NCI-H2171 treated with DMSO at 0.1 percent for 48 hours (cell line): ENCODE measurements at places on chromosomes 5 and 9.

GRCh38 chr9:93126151-93126781 is 7.8 kb downstream of the NINJ1 start:
- DNase-seq, result peak; percentile 19

DNA sequence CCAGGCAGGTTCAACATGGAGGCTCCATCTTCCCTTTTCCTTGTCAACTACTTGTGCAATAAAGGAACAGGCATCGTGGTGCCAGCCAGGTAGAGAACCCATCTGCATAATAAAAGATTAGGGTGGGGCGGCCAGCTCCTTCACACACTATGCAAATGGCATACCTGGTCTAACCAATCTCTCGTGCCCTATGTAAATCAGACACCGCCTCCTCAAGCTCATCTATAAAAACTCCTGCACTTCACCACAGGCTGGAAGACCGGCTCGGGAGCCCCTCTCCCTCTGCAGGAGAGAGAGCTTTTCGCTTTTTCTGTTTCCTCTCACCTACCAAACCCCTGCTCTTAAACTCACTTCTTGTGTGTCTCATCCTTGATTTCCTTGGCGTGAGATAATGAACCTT is 244.3 kb upstream of the PUM3 start:
- DNase-seq, result peak; percentile 42

DNA sequence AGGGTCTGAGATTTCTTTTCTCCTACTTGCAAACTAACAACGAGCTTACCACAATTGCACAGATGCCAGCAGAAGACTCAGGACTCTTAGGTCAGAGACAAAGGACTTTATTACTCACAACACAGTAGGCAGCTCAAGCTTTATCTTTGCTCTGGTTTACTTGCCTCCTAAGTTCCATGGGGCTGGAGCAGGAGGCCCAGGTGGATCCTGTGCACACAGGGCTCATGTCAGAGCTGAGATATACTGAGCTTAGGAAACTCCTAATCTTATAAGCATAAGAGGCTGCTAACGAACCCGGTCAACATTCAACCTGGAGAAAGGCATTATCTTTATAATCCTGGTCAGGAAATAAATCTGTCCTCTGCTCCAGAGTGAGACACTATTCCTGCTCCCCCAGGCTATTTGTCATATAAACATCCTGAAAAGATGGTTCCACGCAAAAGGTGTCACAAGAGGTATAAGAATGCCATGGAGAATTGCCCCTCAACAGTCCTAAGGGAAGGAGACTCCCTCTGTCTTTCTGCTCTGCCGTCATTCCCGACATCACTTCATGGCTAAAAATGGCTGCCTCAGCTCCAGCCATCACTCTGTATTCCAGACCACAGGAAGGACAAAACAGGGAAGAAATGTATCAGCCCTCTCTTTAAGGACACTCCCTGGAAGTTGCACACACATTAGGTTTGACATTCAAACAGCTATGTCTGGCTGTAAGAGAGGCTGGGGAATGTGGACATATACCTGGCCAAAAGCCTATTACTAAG is 16.2 kb downstream of the DUSP1 start:
- DNase-seq, result no peak

DNA sequence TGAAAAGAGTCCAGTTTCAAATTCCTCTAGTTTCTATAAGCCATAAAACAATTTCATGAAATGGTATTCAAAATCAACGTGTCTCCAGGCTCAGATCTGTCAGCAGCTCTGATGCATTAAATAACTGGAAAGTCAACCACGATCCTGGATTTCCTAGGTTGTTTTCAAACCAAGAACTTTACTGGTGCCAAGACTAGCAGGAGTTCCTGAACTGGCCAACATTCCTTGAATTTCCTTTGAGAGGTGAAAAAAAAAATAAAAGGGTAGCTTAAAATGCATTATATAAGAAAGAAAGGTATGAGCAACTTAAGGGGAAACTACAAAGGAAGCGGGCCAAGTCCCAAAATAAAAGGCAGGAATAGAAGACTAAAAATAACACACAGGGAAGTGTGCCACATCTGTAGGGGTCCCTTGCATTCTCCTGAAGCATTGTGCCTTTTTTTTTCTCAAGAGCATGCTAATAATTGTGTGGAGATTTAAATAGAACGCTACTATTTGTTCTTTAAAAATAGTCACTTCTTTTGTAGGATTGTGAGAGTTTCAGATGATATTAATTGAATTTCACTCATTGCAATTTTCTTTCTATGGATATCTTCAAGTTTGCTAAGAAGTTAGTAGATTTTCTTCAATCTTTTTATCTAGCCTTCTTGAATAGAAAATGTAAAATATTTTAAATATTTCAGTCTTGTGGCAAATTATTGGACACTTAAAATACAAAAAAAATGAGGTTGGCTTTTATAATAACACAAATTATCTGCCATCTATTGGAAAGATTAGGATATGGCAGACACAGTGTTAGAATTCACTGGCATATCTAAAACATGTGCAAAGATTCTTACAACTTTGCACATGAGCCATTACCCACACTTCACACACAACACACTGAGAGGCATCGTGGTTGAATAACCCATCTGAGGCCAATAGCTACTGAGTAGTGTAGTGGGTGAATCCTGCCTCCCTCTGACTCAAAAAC is 15.3 kb downstream of the ESM1 start:
- no peak for DNase-seq

DNA sequence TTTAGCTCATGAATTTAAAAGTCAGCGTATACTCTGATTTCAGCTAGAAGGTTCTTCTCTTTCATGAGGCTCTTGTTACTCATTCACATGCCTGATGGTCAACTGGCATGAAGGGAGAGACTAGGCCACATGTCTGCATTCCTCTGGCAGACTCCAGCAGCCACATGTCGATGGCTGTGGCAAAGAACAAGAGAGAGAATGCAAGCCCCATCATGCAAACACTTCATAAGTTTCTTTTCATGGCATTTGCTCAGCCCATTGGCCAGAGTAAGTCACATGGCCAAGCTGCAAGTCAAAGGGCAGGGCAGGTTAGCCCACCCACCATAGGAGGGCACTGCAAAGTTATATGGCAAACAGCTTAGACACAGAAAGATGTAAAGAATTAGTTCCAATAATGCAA is 5.4 kb downstream of the KCNV2 start:
- peak; percentile 30 for DNase-seq

DNA sequence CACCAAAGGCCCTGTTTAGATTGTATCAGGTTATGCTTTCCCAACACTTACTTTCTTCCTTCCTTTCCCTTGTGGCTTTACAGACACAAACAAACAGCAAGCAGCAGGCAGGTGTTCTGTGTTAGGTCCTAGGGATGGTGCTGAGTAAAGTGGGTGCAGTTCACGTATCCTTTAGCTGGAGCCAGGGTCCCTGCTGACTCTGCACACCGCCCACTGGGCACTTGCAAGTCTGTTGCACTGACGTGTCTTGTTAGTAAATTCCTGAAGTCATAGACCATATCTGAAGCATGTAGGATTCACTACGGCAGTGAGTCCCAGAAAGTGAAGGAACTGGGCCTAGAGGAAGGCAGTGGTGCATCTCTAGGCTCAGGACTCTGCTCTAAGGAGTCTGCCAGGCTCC is 96.5 kb downstream of the DAPK1 start:
- no peak for DNase-seq

- DNase-seq, result no peak
Observed at GRCh38 chr5:59587489-59588337, 305.8 kb downstream of the PDE4D start.

GRCh38 chr5:55601204-55601618 is 66.4 kb upstream of the PLPP1 start:
- no peak for DNase-seq

DNA sequence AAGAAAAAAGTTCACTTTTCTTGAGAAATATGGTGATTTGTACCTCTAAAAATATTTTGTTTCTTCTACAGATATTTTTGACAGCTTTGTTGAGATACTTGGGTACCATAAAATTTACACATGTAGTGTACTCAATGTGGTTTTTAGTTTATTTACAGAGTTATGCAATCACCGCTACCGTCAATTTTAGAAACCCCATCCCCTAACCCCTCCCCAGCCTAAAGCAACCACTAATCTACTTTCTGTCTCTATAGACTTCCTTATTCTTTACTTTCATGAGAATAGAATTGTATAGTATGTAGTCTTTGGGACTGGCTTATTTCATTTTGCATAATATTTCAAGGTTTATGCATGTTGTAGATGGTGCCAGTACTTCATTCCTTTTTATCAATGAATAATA is 45.0 kb upstream of the TDRD7 start:
- no peak for DNase-seq

DNA sequence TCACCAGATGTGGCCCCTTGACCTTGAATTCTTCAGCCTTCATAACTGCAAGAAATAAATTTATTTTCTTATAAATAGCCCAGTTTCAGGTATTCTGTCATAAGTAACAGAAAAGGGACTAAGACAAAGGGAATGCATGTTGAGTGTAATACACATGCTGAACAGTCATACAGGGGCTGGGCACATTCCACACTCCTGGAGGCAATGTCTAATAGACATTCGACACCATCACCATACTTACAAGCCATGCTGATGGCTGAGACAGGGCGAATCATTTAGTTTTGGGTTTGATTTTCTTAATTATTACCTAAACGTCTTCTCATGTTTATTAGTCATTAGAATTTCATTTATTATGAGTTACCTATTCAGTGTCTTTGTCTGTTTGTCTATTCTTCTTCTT is 68.5 kb downstream of the TENT4A start:
- no peak for DNase-seq

DNA sequence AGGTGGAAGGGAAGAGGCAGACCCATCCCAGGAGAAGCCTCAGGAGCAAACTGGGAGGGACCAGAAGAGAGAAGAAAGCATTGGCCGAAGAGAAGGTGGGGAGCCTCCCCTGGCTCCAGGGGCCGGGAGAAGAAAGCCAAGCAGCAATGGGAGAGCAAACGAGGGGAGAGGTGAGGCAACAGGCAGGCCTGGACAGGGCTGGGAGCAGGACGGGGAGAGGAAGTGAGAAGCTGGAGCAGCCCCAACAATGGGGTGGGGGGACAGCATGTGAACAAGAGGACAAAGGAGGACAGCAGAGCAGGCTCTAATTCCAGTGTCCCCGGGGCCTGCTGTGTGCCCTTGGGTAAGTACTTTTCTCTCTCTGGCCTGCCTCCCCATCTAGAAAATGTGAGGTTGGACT is 115.3 kb downstream of the PSD2 start:
- DNase-seq, result no peak

DNA sequence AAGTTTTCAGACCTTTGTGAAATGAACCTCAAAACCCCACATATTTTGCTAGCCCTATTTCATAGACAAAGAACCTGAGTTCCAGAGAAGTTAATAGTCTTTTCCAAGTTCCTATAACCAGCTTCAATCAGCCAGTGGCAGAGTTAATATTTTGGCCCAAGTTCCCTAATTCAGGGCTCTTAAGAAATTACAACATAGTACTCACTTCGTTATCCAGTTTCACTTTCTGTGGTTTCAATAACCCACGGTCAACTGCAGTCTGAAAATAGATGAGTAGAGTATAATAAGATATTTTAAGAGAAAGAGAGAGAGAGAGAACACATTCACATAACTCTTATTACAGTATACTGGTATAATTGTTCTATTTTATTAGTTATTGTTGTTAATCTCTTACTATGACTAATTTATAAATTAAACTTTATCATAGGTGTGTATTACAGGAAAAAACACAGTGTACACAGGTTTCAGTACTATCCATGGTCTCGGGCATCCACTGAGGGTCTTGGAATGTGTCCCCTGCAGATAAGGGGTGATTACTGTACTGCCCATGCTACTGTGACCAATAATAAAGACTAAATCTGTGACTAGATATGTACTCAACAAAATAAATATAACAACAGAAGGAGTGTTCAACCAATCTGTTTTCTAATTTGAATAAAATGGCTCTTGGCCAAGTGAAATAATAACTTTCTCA is 9.3 kb upstream of the MYOT start:
- no peak for DNase-seq

DNA sequence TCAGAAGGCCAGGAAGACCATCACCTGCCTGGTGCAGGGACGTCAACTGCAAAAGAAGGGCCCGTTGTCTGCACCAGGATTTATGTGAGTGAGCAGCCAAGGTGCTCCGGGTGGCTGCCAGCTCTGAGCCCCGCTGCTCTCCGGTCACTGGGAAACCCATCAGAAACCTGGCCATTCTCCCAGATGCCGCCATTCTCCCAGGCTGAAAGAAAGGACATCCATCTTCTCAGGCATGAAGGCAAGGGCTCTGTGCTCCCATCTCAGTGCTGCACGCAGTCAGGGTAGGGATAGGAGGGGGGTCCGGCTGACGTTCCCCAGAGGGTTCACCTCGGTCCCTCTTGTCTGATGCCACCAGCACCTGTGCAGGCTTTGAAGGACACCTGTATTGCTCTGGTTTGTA is 158.4 kb downstream of the ERCC6L2 start:
- no peak for DNase-seq

DNA sequence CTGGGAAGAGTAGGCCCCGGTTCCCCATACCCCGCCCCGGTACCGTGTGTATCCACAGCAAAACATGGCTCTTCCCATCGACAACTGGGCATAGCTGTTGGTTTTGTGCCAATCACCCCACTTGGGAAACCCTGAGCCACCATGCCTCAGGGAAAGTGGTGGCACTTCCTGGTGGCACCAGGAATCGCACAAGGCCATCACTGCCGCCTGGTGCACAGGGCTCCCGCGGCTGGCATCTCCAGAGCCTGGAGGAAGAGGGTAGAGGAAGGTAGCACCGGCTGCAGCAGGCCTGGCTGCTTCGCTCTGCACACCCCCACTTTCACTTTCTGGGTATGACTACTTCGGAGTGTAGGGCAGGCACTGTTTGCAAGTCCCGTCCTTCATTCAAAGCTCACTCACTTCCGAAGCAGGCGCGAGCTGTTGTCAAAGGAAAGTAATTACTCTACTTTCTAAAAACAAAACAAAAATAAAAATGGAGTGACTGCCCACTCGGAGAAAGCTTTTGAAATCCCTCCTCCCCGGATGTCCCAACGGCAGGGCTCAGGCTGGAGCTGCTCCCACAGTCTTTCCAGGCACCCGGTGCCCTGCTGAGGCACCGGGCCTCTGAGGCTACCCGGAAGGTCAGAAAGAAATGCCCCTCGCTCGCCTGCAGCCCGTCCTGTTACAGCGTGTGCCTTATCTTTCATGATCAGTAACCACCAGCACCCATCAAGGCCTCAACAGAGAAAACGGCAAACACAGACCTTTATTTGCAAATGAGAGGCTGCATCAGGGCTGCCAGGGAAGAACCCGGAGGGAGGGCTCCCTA is 2.0 kb downstream of the BRD3 start:
- DNase-seq, result no peak

GRCh38 chr9:102768002-102768401 is 227.1 kb upstream of the CYLC2 start:
- DNase-seq, result peak; percentile 1

GRCh38 chr5:179191506-179192184 is 131.5 kb downstream of the ZNF354C start:
- DNase-seq, result peak; percentile 4

- DNase-seq, result no peak
Observed at GRCh38 chr9:83234541-83234940, 171.6 kb upstream of the RASEF start.

- DNase-seq, result no peak
Observed at GRCh38 chr5:27266184-27266583, 227.8 kb upstream of the CDH9 start.
